ENCODE measurements at places on chromosomes 5 and 9.

DNA sequence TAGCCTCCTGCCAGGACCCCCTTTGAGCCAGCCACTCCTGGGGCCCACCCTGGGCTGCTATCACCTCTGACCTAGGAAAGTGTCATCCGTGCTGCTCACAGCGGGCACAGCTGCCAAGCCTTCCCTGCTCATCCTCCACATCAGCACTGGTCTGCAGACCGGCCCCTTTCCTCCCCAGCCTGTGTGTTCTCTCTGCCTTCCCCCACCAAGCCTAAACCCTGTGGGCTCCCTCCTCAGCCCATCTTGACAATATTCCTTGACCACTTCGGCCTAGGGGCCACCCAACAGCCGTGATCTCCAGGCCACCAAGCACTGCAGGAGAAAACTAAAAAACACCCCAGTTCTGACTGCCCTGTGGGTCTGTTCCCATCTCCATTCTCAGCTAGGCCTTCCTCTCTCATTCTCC lies 135.1 kb downstream of the DAB2IP start:
- no peak for DNase-seq

- peak; percentile 14 for DNase-seq
Observed at GRCh38 chr9:116156621-116157314, 3.2 kb downstream of the PAPPA start.

- DNase-seq = no peak
Observed at GRCh38 chr9:99565203-99565602, 256.5 kb upstream of the NR4A3 start.

DNA sequence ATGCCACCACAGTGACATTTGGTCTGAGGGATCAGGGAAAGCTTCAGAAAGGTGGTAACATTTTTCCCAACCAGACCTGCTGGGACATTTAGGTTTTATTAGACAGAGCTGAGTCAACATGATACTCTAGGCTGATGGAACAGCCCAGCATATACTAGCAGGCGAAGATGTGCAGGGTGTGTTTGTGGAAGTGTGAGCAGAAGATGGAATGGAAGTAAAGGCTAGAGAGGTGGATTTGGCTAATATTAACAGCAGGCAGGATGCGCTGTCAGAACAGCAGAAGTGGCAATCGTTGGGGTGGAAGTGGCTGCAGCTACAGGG lies 340.6 kb downstream of the ASTN2 start:
- no peak for DNase-seq

- DNase-seq = peak; percentile 40
Observed at GRCh38 chr5:35777358-35778087, 79.2 kb upstream of the IL7R start.

DNA sequence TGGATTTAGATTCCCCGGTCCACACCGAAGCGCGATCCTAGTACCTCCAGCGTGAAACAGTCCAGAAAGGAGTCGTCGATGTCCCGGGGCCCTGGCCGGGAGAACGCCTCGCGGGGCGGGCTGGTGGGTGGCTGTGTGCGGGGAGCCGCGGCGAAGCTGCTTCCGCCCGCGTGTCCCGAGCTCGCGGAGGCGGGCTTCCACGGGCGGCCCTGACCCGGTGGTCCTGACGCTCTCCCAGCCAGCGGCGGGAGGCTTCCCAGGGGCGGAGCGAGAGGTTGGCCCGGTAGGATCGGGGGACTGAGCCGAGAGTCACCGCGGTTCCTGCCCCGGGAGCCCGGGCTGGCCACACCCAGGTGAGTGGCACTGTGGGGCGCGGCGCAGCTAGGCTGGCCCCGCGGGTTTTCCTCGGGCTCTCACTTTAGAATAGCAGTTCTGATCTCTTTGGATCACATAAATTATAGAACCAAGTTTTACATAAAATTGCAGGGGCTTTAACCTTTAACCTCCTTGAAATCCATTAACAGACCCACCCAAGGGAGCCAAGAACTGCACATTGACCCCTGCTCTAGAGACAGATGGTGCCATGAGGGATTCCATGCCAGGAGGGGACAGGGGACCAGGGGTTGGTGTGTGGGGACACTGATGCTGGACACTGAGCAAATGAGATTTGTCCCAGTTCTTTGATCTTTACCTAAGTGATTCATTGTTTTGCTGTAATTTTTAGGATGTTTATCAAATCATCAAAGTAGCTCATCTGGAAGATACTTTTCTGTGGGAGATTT lies 29.2 kb upstream of the IL31RA start:
- no peak for DNase-seq

GRCh38 chr5:145978171-145978570 lies 41.8 kb downstream of the SH3RF2 start:
- no peak for DNase-seq

DNA sequence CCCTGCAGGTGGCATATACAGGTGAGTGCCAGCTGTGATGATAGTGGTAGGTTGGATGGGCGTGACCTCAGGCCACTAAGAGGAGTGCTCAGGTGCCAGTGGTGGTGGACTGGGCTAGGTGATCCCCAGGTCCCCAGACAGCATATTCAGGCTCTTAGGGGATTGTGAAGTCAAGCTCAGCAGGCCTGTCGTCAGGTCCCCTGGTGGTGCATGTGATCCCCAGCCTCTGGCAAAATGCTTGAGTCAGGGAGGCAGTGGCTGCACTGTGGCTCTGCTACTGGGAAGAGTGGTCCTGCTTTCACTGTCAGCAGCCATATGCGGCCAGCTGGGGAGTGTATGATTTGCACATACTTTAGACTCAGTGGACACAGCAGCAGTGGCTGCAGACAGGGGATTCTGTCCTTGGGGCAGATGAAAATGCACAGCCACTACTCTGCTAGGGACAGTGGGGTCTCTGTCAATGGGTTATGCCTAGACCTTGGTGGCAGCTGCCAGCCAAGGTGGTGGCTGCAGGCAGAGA lies 31.6 kb upstream of the CTSL start:
- no peak for DNase-seq

DNA sequence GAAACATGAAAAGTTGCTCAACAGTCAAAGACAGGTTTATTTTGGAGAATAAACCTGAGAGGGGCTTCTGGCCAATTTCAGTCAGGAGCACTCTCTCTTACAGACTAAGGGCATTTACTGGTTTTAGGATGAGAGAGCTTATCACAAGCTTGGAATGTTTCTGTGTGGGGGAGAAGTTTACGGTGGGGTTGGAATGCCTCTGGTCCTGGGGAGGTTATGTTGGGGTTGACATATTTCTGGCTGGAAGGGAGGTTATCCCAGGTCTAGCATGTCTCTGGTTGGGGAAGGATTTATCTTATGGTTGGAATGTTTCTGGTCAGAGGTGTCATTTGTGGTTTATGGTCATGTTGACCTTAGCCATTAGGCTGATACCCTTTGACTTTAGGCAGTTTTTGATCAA lies 1867.3 kb downstream of the EFNA5 start:
- DNase-seq = no peak

DNA sequence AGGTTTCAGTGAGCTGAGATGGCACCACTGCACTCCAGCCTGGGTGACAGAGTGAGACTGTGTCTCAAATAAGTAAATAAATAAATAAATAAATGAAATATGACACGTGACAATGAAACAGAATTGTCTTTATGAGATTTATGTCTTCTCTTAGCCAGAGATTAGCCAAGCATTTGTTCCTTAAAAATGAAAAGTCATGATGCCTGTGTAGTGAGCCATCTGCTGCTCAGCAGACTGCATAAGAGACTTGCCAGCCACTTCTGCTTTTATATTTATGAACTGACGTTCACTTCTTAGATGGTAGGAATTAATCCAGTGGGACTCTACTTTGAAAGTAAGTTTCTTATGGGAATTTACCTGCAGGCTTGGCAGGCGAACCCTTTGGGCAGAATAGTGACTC lies 227.4 kb downstream of the NR3C1 start:
- no peak for DNase-seq

GRCh38 chr5:104015765-104016164 lies 453.2 kb upstream of the NUDT12 start:
- DNase-seq = no peak

DNA sequence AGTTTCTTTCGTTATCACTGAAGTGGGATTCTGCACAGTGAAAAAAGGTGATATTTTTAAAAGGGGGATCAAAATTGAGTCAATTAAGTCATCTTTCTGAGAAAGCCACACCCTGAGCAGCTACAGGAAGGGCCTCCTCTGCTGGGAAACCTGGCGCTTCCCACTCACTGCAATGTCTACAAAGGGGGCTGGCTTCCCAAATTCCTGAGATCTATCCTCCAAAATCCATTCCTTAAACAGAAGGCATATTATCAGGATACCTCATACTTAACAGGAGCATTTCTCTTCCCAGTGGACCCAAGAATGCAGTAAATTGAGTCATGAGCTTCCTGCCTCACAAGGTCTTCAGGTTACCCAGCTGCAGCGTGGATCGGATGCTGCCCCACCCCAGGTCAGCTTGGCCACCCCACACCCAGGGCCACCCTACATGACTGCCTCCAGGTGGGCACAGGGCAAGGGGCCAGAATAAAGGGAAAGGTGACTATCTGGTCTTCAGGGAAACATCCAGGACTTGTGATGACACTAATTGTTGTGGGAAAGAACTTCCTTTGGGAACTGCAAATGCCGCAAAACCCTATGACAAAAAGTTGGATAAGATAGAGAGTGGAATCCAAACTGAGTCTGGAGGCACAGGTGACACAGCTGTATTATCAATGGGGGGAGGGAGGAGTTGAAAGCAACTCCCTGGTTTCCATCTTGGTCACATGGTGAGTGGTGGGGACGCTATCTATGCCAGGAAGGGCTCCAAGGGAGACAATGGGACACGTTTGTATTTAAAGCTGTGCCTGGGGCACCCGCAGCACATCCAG lies 42.3 kb downstream of the ROR2 start:
- no peak for DNase-seq

GRCh38 chr9:107992271-107992670 lies 502.7 kb upstream of the KLF4 start:
- DNase-seq = no peak

DNA sequence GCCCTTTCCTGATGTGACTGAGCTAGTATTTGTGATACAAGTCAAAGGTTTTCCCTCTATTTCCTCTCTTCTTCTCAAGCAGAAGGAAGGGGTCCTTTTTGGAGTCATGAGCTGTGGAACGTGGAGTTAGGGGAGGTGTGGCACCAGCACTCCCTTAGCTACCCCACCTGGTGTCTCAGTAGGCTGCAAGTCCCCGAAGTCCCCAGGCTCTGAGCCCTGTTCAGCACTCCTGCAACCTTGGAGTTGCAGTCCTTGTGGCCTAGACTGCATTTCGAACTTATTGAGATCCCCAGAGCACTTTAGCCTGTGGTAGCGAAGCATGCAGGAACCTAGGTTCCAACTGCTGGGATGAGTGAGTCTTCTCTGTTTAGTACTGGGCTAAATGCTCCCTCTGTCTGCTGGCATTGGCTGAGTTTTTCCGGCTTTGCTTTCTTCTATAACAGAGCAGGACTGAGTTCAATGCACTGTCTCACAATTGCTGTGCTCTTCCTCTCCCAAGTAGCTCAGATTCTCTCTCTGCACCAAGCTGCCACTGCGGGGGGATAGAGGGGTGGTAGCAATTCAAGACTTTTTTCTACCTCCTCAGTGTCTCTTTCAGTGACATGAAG lies 600.7 kb upstream of the CDH9 start:
- no peak for DNase-seq

GRCh38 chr9:79409182-79409823 lies 162.5 kb upstream of the TLE4 start:
- no peak for DNase-seq

GRCh38 chr5:128674837-128675446 lies 136.9 kb upstream of the FBN2 start:
- peak; percentile 56 for DNase-seq

DNA sequence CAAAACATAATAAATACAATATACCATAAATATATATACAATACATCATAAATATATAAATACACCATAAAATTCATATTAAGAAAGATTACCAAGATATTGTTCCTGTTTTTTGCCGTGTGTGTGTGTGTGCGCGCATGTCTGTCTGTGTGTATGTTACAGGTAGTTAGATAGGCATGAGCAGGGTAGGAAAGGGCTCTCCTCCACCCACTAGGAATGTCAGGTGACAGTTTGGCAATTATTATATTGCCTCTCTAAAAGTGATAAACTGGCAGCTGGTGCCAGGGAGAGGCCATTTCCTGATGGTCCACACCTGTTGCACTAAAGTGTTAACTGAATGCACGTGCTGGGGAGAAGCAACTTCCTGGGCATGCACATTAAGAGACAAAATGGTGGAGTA lies 232.8 kb downstream of the ADAMTS6 start:
- no peak for DNase-seq

DNA sequence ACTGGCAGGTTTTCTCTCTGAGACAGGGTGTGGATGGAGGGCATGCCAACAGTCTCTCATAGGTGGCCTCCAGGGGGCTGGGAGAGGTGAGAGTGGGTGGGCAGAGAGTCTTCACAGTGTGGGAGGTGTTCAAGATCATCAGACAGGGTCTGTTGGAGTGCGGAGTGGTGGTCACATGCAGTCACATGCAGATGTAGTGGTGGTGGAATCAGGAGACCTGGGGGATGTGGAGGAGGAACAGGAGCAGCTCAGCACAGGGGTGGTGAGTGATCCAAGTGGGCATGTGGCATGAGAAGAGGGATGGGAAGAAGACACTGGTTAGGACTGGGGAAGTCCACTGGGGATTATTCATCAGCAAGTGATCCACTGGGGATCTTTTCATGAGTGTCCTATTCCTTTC lies 5.8 kb downstream of the GM2A start:
- DNase-seq = no peak

GRCh38 chr9:108158236-108158995 lies 668.8 kb upstream of the KLF4 start:
- no peak for DNase-seq

GRCh38 chr5:150999704-151000442 lies 20.5 kb upstream of the GPX3 start:
- DNase-seq = no peak

GRCh38 chr9:92736563-92737215 lies 27.9 kb downstream of the BICD2 start:
- no peak for DNase-seq

DNA sequence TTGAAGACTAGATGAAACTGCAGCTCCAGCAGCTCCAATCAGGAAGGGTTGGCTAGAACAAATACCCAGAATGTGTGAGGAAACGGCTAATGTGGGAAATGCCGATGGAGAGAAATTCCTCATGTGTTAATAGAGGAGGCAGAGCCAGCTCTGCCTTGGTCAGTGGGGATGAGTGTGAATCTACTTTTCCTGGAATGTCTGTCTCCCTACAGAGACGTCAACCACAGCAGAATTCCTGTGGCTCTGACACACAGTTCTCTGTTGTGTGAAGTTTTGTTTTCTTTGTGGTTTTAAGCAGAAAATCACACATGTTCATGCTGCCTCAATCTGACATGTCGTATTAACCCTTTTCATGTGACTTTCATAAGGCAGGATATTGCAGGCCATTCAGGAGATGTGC lies 476.6 kb upstream of the WWC1 start:
- no peak for DNase-seq

DNA sequence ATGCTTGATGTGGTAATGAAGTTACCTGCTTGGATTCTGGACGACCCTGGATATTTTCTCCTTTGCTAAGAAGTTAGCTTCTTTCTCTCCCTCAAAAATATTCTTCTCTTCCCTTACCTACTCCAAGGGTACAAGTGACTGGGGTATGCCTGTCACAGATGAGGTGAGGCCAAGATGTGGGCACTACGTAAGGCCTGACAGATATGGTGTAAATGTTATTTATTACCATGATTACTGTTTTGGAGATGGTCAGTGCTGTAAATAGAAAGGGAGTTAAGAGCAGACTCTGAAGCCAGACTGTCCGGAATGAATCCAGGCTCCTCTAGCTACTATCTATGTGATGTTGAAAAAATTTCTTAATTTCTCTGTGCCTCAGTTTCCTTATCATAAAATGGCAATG lies 1.1 kb upstream of the KIAA1958 start:
- no peak for DNase-seq

All from HEK293T (cell line).